ENCODE measurements at places on chromosomes 3 and 15. TPM values are rescaled to one million over a fixed set of nuclear protein-coding genes. Genes with fewer than 3 reads are reported as not detected.

Gene CSPG5
- total RNA-seq = 0.35 TPM

DNA sequence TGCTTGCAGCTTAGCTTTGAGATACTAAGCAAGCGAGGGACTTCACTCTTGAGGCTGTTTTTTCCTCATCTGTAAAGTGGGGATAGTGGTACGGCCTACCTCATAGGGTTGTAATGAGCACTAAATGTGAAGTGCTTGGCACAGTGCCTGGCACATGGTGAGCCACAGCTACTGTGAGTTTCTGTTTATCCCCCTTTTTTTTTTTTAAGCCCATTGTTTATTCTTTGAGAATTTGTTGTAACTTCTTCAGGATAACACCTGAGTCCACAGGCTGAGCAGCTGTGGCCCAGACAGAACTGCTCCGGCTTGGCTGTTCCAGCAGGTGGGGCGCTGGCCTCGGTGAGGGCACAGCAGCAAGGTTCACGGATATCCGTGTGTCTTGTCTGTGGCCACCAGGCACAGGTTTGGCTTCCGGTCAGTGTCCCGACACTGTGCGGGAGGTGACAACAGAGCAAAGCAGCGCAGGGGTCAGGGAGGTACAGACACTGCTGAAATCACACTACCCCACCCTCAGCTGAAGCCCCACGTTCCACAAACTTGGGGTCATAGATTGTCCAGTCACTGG is 7.3 kb upstream of the ISG20 start:
- DNase-seq = no peak
- peak overlapping the region; percentile 100 for H3K27ac ChIP-seq

- peak overlapping the region; percentile 39 for H3K27ac ChIP-seq
- no peaks in the 10 kb centered on the region for H3K36me3 ChIP-seq
- no peaks in the 10 kb centered on the region for H3K27me3 ChIP-seq
- H3K4me1 ChIP-seq = peaks cover 7% of the 10 kb centered on the region
These were observed 59.7 kb downstream of the SEMA3G start for GRCh38 chr3:52385157-52385556.

DNA sequence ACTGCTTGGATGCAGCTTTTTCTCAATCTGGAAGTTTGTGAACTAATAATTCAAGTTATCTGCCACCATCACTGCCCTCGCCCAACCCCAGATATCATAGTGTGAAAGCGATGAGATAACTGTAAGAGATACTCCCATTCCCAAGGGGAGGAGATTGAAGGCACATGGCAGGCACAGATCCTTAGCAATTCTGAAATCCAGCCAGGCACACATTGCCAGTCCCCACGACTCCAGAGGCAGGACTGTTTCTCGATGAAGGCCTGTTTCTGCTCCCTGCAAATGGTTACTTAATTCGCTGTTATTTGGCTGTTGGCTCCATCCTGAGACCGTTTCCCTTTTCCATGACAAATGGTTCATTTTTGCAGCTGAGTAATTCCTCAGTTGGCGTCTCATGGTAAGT is 63.2 kb upstream of the NEDD4 start:
- DNase-seq = no peak
- no peak overlapping the region for H3K27ac ChIP-seq
- H3K4me1 ChIP-seq = peaks cover 4% of the 10 kb centered on the region
- no peak overlapping the region for H3K4me3 ChIP-seq
- H3K27me3 ChIP-seq = peaks cover 7% of the 10 kb centered on the region

DNA sequence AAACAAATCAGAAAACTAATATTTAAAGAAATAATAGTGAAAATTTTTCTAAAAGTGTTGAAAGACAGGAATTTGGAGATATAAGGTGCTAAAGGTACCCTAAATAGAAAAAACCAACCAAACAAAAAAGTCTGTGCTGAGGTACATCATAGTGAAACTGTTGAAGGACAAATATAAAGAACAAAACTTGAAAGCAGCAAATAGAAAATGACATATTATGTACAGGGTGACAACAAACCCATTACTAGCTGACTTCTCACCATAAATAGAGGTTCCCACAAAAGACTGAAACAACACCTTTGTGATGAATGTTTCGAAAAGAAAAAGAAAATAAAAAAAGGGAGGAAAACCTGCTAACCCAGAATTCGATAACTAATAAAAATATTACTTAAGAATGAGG is 502.5 kb upstream of the NECTIN3 start:
- H3K4me3 ChIP-seq = no peak overlapping the region
- no peak overlapping the region for H3K27ac ChIP-seq
- peaks cover 2% of the 10 kb centered on the region for H3K36me3 ChIP-seq
- no peaks in the 10 kb centered on the region for H3K4me1 ChIP-seq
- H3K27me3 ChIP-seq = peaks cover 16% of the 10 kb centered on the region

DNA sequence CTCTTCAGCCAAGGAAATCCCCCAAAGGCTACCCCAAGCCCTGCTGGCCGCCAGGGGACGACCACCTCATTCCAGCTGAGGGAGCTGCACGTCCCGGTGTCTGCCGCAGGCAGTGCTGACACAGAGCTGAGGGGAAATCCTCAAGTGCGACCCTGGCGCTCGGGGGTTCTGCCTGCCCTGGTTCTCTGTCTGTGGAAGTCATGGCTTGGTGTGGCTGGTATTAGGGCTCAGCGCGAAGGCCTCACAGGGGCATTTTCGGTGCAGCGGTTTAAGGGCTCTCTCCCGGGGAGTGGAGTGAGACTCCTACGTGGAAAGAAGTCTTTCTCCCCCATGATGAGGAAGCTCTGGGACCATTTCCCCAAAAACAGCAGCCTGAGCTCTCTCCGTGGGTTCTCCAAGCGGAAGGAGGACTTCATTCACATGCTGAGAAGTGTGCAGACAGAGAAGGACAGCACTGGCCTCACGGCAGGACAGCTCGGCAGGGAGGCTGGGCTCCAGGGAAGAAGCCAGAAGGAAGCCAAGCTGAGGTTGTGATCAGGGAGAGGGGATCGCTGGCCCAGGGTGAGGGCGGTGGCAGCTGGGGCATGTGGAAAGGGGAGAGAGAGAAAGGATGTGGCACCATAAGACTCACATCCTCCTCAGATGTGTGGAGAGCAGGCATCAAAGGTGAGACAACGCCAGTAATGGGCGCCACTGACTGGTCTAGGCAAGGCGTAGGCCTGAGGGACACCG is 48.6 kb downstream of the KLF15 start:
- no peak overlapping the region for H3K27ac ChIP-seq
- peaks cover 2% of the 10 kb centered on the region for H3K36me3 ChIP-seq
- H3K4me1 ChIP-seq = no peaks in the 10 kb centered on the region
- peaks cover 26% of the 10 kb centered on the region for H3K27me3 ChIP-seq
- H3K4me3 ChIP-seq = no peak overlapping the region
- DNase-seq = no peak

Gene MLH1
- total RNA-seq = 25.7 TPM

DNA sequence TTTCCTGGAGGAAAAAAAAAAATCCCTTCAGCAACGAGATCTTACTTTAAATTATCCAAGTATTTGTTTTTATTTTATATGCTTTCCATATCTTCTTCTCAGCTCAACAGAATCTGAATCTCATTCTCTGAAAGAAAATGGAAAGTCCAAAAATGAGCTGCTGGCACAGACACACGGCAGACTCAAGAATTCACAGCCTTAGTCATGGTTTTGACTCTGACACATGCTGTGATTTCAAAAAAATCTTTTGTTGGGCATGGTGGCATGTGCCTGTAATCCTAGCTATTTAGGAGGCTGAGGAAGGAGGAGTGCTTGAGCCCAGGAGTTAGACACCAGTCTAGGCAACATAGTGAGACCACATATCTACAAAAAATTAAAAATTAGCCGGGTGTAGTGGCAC is 565.0 kb downstream of the MAGI1 start:
- no peak overlapping the region for H3K4me3 ChIP-seq
- DNase-seq = no peak
- H3K36me3 ChIP-seq = no peaks in the 10 kb centered on the region

- H3K4me3 ChIP-seq = no peak overlapping the region
- peaks cover 79% of the 10 kb centered on the region for H3K27me3 ChIP-seq
- DNase-seq = no peak
- no peak overlapping the region for H3K27ac ChIP-seq
- H3K4me1 ChIP-seq = peaks cover 5% of the 10 kb centered on the region
These were observed 281.9 kb upstream of the LRRFIP2 start for GRCh38 chr3:37456270-37456708.

- no peak overlapping the region for H3K4me3 ChIP-seq
- peaks cover 12% of the 10 kb centered on the region for H3K27me3 ChIP-seq
- peaks cover 2% of the 10 kb centered on the region for H3K36me3 ChIP-seq
- no peak for DNase-seq
These were observed 92.8 kb downstream of the TFG start for GRCh38 chr3:100802126-100802525.

DNA sequence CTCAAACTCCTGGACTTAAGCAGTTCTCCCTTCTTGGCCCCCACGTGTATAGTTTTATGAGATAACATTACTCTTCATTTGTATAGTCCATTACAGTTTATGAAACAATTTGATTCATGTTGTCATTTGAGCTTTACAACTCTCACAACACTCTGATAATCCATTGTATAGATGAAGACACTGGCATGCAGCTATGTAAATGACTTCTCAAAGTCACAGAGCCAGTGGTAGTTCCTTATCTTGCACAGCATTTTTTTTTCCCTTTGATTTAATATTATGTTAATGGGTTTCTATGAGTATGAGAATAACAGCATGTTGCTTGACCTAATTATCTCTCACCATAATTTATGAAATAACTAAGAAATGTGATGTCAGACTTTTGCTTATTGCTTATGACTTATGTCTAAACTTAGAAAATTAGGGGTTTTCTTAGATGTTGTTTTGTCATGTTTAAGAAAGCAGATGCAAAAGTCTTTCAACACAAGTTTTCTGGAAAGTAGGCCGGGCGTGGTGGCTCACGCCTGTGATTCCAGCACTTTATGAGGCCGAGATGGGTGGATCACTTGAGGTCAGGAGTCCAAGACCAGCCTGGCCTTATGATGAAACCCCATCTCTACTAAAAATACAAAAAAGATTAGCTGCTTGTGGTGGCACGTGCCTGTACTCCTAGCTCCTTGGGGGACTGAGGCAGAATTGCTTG is 13.3 kb downstream of the VPS8 start:
- peaks cover 7% of the 10 kb centered on the region for H3K36me3 ChIP-seq
- H3K27me3 ChIP-seq = no peaks in the 10 kb centered on the region
- H3K4me1 ChIP-seq = peaks cover 8% of the 10 kb centered on the region
- no peak for DNase-seq
- H3K4me3 ChIP-seq = no peak overlapping the region
- no peak overlapping the region for H3K27ac ChIP-seq

DNA sequence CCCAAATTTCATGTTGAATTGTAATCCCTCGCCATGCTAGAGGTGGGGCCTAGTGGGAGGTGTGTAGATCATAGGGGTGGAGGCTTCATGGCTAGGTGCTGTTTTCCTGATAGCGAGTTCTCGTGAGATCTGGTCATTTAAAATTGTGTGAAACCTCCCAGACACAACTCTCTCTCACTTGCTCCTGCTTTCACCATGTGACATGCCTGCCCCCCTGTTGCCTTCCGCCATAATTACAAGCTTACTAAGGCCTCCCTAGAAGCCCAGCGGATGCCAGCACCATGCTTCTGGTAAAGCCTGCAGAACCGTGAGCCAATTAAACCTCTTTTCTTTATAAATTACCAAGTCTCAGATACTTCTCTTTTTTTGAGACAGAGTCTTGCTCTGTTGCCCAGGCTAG is 36.0 kb downstream of the CCDC54 start:
- DNase-seq = no peak
- no peak overlapping the region for H3K27ac ChIP-seq
- no peak overlapping the region for H3K4me3 ChIP-seq
- H3K36me3 ChIP-seq = peaks cover 2% of the 10 kb centered on the region
- H3K27me3 ChIP-seq = peaks cover 15% of the 10 kb centered on the region
- no peaks in the 10 kb centered on the region for H3K4me1 ChIP-seq

- no peak overlapping the region for H3K27ac ChIP-seq
- no peaks in the 10 kb centered on the region for H3K4me1 ChIP-seq
- H3K27me3 ChIP-seq = no peaks in the 10 kb centered on the region
- no peak for DNase-seq
- H3K4me3 ChIP-seq = no peak overlapping the region
- H3K36me3 ChIP-seq = peaks cover 2% of the 10 kb centered on the region
These were observed 9.4 kb downstream of the FILIP1L start for GRCh38 chr3:100104817-100105413.

DNA sequence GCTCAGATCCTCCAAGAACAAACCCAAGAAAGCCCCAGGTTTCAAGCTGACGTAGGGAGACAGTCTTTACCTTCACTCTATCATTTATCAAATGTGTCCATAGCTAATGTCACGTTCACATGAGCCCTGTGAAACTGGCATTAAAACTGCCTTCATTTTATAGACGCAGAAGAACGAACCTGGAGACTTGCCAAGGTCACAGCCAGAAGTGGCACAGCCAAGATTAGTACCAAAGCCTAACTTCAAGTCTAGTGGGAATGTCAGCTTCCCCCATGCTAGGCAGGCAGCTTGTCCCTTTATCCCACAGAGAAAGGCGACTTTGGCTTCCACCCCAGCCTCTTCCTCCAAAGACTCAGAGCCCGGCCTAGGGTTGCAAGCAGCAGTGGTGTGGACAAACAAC is 517.2 kb downstream of the SHQ1 start:
- no peaks in the 10 kb centered on the region for H3K4me1 ChIP-seq
- H3K4me3 ChIP-seq = no peak overlapping the region
- peaks cover 6% of the 10 kb centered on the region for H3K27me3 ChIP-seq
- H3K36me3 ChIP-seq = no peaks in the 10 kb centered on the region
- H3K27ac ChIP-seq = no peak overlapping the region

DNA sequence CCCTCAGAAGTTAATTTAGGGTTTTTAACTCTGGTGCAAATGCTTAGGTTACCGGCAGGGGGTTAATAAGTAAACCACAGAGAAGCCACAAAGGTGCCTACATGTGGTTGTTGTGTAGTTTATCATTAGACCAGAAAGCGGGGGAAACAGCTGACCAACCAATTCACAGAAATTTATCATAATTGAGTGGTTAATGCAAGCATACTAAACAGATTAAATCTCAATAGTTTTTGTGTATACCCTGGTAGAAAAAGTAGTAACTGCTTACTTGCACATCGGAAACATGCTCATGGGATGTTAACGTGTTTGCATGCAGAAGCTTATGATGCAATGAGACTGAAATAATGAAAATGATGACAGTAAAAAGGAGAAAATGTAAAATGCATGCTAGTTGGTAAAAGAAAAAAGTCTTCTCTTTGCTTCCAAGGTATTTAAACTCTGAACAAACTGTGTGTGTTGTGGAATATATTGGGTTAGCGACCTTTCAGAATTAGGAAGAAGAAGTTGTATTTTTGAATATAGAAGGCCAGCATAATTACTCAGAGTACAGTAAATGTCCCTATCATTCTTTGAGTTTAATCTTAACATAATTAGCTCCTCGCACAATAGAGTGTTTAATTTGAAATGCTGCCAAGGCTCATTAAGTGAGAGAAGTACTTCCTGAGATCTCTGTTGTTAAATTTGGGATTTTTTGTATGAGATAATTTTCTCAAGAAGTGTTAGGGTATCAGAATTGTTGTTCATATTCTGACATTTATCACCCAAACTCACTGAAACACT is 316.2 kb downstream of the PTPRG start:
- no peaks in the 10 kb centered on the region for H3K36me3 ChIP-seq
- no peak overlapping the region for H3K4me3 ChIP-seq
- DNase-seq = no peak
- H3K27ac ChIP-seq = no peak overlapping the region
- H3K27me3 ChIP-seq = no peaks in the 10 kb centered on the region

GRCh38 chr3:12303993-12304392 is 15.1 kb downstream of the PPARG start:
- DNase-seq = no peak
- H3K4me1 ChIP-seq = peaks cover 7% of the 10 kb centered on the region
- no peak overlapping the region for H3K4me3 ChIP-seq
- H3K36me3 ChIP-seq = no peaks in the 10 kb centered on the region

GRCh38 chr3:138691351-138691750 is 82.8 kb downstream of the FAIM start:
- H3K36me3 ChIP-seq = peaks cover 5% of the 10 kb centered on the region
- H3K27ac ChIP-seq = no peak overlapping the region
- H3K4me3 ChIP-seq = no peak overlapping the region
- DNase-seq = no peak
- H3K27me3 ChIP-seq = no peaks in the 10 kb centered on the region
- H3K4me1 ChIP-seq = peaks cover 2% of the 10 kb centered on the region

Gene PRR20G
- not detected for total RNA-seq

Data from T-helper 17 cell (primary cell).